ENCODE measurements at places on chromosomes 6 and 20. TPM values are rescaled to one million over a fixed set of nuclear protein-coding genes. Genes with fewer than 3 reads are reported as not detected.

Gene DEFB119
- total RNA-seq = not detected

Gene C20orf144
- total RNA-seq = 0.44 TPM

Gene KHDRBS2
- total RNA-seq = not detected

Gene R3HDML
- not detected for total RNA-seq

Gene MCHR2
- not detected for total RNA-seq

All from smooth muscle cell of trachea (primary cell).